ENCODE measurements at places on chromosomes 1 and 21. TPM values are rescaled to one million over a fixed set of nuclear protein-coding genes. Genes with fewer than 3 reads are reported as not detected.

DNA sequence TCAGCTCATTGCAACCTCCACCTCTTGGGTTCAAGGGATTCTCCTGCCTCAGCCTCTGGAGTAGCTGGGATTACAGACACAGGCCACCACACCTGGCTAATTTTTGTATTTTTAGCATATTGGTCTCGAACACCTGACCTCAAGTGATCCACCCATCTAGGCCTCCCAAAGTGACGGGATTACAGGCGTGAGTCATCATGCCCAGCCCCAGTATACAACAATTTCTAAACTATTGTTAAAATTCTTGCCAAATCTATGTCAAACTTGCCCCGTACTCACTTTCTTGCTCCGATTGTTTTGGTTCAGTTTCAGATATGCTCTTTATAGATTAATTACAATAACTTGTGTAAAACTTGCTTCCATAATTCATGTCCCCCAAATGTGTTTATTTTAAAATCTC lies 4.1 kb downstream of the RGS18 start:
- no peak for DNase-seq

DNA sequence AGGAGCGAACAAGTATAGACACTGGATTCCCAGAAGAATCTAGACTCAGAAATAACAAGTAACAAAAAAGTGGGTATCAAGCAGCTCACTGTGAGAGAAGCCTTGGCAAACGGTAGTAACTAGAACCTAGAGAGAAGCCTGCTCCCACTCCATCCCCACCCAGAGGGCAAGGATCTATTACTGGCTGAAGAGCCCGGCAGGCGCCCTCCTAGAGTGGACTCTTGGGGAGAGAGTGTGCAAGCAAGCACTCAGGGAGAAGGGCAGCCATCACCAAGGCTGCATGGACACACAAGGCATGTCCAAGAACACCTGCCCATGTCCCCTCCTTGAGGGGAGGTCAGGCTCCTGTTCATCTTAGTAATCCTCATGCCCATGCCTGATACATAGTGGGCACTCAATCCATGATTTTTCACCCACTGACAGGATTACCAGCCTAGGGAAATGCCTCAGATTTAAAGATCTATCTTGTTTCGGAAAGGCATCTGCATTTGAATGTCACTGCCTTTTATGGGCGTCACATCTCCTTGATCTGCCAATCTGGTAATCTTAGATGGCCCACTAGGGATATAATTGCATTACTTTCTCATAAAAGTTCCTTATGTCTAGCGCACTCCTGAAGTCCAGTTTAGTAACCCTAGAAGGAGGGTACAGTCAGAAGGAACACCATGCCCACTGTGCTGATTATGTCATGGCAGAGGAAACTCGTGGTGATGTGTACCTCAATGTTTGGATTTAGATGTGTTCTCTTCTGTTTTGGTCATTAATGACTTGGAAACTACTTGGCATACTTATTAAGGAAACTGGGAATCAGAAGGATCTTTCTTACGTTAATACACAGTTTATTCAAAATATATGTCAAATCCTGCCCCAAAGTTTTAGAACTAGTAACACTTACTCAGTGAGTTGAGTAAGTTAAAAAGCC lies 14.4 kb downstream of the CNN3 start:
- no peak for DNase-seq

GRCh38 chr21:43345746-43346409 lies 81.1 kb downstream of the SIK1 start:
- DNase-seq = no peak

DNA sequence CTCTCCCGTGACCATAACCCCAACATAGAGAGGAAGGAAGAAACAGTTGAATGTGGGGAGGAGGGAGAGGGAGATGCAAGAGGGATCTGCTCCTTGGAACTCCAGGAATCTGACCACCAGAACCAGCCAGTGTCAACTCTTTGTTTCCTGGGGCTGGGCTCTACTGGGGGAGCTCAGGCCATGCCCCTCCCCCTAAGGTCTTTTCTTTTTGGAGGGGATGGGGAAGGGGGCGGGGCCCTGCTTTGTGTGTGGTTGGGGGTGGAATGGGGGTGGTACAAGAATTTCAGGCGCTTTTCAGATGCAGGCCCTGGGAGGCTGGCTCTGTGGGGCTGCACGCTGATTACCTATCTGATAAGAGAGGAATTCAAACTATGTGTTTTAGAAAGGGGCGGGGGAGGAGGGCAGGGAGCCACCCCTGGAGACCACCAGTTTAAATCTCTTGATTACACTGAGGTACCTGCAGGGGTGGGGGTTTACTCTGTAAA lies 8.3 kb downstream of the LIN28A start:
- DNase-seq = no peak

DNA sequence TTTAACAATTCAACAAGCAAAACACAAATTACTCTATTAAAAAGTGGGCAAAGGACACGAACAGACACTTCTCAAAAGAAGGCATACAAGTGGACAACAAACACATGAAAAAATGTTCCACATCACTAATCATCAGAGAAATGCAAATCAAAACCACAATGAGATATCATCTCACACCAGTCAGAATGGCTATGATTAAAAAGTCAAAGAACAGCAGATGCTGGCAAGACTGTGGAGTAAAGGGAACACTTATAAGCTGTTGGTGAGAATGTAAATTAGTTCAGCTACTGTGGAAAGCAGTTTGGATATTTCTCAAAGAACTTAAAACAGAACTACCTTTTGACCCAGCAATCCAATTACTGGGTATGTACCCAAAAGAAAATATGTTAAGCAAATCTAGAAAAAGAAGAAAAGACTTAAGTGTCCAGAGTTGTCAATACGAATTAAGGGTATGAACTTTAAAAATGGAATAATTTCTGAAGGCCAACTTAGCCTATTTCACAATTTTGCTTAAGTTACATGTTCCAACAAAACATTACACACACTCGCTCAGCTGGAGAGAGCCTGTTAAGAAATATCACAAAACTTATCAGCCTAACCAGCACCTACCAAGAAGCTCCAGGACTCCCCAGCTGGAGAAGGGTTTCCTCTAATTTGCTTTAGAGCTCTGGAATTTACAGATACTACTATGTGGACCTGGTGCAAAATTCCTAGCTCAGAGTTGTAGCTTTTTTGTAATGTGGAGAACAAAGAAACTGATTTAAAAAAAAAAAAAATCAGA lies 232.1 kb downstream of the DUSP10 start:
- no peak for DNase-seq

- no peak for DNase-seq
These were observed 574.9 kb upstream of the CAMK1G start for GRCh38 chr1:209008586-209008985.

DNA sequence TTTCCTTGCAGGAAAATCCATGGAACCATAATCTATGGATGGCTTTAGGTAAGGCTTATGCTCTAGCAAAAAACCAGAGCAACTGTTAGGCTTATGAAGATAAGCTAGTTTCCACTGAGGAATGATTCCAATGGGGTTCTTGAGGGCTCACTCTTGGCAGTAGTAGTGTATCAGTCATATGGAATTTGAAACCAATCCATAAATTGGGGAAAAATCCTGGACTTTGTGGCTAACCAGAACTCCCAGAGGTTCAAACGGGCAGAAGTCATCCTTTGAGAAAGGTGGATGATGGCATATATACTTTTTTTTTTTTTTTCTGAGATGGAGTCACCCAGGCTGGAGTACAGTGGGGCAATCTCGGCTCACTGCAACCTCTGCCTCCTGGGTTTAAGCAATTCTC lies 54.2 kb upstream of the ATF3 start:
- DNase-seq = no peak

DNA sequence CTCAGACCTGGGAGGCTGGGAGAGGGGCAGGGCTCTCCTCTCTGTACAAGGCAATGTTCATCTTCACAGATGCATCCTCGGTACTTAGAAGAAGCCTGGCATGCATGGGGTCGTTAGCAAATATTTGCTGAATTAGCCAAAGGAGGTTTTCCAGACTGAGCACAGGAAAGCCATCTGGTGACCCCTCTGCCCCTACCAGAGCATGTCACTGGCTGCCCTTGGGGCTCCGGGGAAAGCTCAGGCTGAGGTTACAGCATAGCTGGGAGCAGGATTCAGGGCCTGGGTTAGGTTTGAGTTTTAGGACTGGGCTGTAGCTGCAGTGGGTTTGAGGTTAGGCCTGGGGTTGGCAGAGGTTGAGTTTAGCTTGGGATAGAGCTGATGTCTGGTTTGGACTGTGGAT lies 43.4 kb upstream of the ZBTB40 start:
- no peak for DNase-seq

DNA sequence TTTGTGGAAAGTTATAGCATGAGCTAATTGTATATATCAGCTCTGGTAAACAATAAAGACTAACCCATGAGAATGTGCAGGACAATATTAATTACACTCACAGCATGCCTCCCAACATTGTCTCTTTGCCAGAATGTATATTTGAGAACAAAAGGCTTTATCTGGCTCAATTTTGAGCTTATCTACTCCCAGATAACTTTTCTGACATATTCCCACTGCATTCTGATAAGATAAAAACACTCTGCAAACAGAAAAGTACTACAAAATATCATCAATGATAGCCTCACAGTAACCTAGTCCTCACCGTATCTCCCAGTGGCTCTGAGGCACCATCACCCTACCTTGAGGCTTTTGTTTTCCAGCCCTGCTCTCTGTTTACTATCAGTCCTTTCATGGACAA lies 188.6 kb downstream of the SLC35F3 start:
- no peak for DNase-seq

DNA sequence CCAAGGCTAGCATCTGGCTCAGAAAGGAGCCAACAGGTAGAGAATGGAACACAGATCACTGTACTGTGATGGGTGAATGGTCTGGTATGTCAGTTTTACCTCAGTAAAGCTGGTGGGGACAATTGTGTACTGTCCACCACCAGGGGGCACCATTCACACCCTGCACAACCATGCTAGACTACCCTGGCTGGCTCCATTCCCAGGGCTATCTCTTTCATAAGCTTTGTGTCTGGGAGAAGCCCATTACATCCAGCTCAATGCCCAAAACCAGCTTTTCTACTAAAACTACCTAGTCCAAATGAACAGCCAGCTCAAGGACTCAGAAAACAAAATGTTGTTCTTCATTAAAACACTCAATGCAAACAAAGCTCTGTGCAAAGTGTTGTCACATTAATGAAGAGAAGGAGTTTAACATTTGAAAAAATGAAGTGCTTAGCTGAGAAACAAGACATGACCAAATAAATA lies 62.0 kb upstream of the RASAL2 start:
- DNase-seq = peak; percentile 77

- DNase-seq = no peak
These were observed 422.7 kb downstream of the KIF26B start for GRCh38 chr1:245577191-245578157.

DNA sequence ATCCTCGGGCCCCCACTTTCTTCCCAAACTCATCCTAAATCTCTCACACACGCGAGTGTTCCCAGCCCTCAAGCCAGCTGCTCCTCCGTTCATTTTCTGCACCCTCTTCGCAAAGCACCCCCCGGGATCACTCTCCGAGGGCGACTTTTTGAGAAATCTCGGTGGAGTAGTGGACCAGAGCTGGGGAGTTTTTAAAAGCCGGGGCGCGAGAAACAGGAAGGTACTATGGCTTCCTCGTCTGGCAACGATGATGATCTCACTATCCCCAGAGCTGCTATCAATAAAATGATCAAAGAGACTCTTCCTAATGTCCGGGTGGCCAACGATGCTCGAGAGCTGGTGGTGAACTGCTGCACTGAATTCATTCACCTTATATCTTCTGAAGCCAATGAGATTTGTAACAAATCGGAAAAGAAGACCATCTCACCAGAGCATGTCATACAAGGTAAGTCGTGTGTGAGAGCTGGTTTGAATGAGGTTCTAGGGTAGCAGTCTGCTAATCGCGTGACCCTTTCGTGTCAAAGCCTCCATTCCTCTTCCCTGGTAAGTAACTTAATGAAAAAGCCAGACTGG lies 800 bp downstream of the DR1 start:
- peak; percentile 15 for DNase-seq

DNA sequence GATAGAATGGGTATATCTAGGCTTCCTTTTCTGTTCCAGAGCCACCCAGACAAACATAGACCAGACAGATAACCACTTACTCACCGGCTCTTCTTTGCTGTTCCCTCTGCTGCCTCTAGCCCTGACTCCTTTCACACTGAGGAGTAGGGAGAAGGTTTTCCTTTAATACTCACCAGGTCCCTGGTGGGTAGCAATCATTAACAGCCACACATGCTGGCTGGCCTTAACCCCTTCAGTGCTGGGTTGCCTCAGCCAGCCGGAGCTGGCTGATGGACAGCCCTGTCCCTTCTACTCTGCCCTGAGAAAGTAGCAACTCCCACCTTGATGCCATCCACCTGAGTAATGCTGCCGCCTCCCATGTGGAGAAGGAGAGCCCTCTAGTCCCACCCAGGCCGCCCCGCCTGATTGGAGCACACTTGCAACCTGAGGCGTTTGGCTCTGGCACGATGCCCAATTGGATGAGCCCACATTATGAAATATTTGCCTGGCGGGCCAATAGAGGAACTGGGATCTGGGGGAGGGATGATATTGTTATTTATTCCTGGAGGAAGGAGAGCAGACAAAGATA lies 71.6 kb downstream of the PLEKHA6 start:
- DNase-seq = peak; percentile 69

DNA sequence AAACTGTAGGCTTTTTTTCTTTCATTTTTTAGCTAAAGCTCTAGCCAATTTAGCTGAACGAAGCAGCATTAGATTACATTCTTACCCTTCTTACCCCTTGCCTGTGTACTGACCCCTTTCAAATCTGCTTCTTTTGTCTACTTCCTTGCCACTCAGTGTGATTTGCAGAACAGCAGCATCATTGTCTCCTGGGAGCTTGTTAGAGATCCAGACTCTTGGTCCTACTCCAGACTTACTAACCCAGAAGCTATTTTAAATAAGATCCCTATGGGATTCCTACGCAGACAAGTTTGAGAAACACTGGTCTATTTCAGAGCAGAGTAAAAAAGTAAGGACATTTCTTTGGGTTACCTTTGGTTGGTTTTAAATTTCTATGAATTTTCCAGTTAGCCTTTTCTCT lies 13.8 kb downstream of the LRRC39 start:
- DNase-seq = peak; percentile 3

GRCh38 chr1:84350550-84350949 lies 47.7 kb upstream of the DNASE2B start:
- DNase-seq = no peak

DNA sequence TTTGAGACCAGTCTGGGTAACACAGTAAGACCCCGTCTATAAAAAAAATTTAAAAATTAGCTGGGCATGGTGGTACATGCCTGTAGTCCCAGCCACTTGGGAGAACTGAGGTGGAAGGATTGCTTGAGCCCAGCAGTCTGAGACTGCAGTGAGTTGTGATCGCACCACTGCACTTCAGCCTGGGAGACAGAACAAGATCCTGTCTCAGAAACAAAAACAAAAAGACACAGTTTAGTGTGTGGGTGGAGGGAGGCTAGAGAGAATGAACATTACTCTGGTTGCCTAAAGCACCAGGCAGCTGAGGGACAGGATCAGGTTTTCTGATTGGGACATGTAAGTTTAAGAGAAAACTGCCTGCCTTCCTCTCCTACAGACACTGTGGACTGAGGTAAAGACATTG lies 42.3 kb downstream of the VAMP4 start:
- DNase-seq = peak; percentile 33

RGS4 gene
- 11.0 TPM for polyA plus RNA-seq

ST6GALNAC5 gene
- polyA plus RNA-seq = 3.0 TPM

DPYD gene
- polyA plus RNA-seq = 11.9 TPM

CRYAA gene
- 0.22 TPM for polyA plus RNA-seq

OLFML2B gene
- polyA plus RNA-seq = 8.5 TPM

OR14K1 gene
- not detected for polyA plus RNA-seq

BCAS2 gene
- 64.0 TPM for polyA plus RNA-seq

CD1B gene
- polyA plus RNA-seq = not detected

ATXN7L2 gene
- 10.4 TPM for polyA plus RNA-seq

SLAMF9 gene
- polyA plus RNA-seq = not detected

USH2A gene
- polyA plus RNA-seq = 0.38 TPM

Data from left kidney (tissue), 8 donors.